ENCODE measurements at places on chromosomes 11 and 22.

- DNase-seq: no peak
These were observed 29.4 kb downstream of the SCN3B start for GRCh38 chr11:123624974-123625373.

GRCh38 chr22:19559324-19559811 lies 35.2 kb upstream of the CLDN5 start:
- DNase-seq: no peak

DNA sequence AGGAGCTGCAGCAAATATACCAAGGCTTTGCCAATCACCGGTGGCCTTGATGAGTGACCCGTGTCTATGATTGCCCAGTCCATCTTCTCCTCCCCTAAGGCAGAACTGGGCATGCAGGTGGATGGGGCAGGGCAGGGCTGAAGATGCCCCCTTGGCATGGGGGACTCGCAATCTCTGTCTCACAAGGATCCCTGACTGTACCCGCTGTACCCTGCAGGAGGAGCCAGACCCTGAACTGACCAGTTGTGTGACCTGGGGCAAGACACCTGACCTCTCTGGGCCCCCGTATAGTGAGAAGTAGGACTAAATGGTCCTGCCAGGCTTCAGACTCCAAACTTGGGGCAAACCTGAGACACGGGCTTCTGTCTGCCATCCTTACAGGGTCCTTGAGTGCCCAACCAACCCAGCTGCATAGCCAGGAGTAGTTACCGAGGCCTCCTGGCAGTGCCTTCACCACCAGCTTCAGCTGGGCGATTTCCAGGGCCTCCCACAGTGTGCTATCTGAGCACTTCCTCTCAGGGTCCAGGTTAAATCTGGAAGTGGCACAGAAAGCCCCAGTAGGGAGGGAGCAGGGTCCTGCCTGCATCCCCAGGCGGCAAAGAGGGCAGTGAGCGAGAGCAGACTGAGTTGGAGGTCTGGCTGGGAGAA lies 6.4 kb upstream of the KCNJ11 start:
- no peak for DNase-seq

- DNase-seq: no peak
These were observed 72.8 kb downstream of the SCUBE1 start for GRCh38 chr22:43270314-43270908.

- no peak for DNase-seq
These were observed 131.7 kb downstream of the GRIA4 start for GRCh38 chr11:105741488-105742020.

- DNase-seq: no peak
These were observed 168.4 kb downstream of the SBF2 start for GRCh38 chr11:10125522-10126133.

DNA sequence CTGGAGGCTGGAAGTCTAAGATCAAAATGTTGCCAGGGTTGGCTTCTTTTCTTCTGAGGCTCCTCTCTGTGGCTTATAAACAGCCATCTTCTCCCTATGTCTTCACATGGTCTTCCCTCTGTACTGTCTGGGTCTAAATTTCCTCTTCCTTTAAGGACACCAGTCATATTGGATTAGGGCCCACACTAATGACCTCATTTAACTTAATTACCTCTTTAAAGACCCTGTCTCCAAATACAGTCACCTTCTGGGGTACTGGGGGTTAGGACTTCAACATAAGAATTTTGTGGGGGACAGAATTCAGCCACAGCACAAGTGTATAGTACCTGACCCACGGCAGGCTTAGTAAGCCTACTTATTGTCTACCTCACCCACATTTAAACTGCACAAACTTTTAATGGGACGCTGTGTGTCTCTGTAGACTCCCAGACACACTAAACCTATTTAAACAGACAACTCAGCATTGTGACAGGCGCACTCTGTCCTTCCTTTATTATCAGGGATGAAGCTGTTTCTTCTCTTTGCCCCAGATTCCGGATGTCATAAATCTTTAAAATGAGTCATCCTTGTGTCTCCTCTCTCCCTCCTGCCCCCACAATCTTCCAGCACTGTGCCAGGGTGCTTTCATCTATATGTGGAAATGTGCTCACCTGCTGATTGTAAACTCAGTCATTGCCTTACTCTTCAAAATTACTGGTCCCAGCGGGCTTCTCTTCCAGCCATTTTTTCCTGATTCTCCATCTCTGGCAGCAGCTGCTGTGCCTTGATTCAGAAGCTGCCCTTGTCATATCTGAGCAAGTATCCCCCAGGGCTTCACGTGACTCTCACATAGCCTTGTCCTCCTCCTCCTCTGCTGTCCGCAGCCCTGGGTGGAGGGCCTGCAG lies 5.4 kb upstream of the MAPK8IP1 start:
- DNase-seq: no peak

- DNase-seq: no peak
These were observed 24.0 kb downstream of the PISD start for GRCh38 chr22:31637891-31638618.

DNA sequence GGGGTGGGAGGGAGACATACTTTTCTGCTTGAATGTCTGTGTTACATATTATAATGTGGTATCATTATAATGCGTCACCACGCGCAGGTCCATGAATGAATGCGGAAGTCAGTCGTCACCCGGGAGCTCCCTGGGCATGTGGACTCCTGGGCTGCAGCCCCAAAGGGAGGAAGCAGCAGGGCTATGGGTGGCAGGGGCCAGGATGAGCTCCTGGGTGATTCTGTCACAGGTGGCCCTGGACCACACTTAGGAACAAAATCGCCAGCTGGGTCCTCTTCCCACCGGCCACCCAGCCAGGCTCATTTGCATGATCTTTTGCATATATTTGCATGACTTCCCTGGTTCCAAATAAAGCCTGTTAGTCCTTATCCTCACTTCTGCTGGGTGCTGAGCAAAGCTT lies 51.2 kb downstream of the KCNJ4 start:
- DNase-seq: no peak

GRCh38 chr22:50635591-50635990 lies 7.6 kb upstream of the ARSA start:
- no peak for DNase-seq

GRCh38 chr11:48182860-48183526 lies 33.6 kb upstream of the OR4B1 start:
- no peak for DNase-seq

- DNase-seq: no peak
These were observed 104.3 kb downstream of the GAB2 start for GRCh38 chr11:78313181-78313795.

- no peak for DNase-seq
These were observed 29.1 kb downstream of the SERPIND1 start for GRCh38 chr22:20802922-20803553.

DNA sequence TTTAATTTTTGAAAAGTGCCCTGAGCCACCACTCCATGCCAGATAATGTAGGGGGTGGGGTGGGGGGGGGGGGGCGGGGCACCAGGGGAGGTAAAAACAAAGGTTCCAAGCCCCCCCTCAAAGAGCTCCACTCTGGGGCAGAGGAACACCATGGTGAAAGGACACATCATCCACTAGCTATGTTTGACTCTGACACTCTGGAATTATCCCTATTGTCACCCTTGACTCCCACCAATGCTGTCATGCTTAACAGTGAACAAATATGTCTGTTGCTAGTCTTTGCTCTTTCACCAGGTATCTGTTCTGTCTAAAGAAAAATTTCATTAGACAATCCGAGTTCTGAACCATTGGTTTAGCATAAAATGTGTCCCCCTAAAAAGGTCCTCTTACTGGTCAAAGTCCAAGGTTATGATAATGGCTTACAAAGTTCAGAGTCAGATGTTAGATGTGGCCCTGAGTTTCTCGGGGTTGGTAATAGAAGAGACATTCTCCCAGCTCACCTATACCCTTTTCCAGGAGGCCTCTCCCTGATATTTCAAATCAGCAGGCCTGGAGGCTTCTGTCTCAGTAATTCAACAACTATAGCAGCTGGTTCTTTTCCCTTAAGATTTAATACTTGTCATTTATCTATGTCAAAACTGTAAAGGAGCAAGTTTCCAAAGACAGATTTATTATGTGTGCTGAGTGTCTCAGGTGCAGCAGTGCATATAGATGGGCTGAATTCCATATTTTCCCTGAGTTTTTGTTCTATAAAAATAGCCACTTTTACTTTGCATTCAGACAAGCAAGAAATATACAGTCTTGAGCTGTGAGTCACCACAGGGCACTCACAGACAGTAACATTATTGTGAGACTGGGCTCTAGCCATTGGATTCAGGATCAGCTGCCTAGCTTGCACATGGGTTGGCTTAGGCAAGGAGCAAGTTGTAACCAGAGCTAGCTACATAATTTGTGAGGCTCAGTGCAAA lies 174.1 kb downstream of the CSNK2A3 start:
- DNase-seq: no peak

DNA sequence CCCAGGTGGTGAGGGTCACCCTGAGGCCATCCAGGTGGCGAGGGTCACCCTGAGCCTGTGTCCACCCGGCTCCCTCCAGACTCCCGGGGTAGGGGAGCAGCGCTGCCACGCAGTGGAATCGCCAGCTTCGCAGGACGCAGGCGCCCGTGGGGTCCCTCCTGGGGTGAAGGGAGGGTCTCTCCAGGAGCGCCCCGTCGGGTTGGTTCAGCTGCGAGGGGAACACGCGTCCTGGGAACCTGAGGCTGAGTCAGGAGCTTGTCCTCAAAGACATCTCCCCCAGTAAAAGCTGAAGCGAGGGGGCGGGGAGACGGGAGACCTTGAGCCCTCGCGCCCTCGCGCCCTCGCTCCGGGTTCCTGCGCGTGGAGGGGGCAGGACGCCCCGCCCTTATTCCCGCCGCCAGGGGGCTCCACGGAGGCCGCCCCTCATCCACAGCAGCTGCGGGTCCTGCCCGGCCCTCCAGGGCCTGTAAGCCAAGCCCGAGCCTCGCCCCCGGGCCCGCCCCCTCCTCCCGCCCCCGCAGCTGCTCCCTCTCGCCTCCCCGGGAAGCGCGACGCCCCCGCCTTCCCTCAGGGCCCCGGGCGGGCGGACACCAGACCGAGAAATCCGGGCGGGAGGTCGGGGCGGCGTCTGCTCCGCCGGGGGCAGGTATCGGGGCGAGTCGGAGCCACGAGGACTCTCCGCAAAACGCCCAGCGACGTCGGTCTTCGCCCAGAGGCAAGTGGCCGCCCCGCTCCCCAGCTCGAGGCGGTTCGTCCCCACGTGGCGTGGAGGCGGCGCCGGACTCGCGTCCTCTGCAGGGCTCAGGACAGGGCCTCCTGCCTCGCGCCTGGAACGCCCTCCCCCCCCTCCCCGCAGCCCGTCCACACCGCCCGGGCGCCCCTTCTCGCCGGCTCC lies 22.8 kb downstream of the PIM3 start:
- no peak for DNase-seq

GRCh38 chr22:17149076-17149815 lies 9.8 kb downstream of the HDHD5 start:
- DNase-seq: no peak

DNA sequence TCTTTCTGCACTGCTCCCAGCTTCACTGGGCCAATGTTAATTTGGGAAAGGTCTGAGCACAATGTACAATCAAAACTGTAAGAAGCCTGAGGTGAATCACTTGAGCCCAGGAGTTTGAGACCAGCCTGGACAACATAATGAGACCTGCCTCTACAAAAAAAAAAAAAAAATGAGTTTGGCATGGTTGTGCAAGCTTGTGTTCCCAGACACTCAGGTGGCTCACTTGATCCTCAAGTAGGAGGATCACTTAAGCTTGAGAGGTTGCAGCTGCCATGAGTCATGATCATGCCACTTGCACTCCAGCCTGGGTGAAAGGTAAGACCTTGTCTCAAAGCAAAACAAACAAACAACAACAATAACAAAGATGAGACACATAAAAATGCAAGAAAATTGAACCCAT lies 38.6 kb upstream of the SC5D start:
- DNase-seq: no peak

- DNase-seq: no peak
These were observed 458.8 kb downstream of the BUD13 start for GRCh38 chr11:116314006-116314405.

DNA sequence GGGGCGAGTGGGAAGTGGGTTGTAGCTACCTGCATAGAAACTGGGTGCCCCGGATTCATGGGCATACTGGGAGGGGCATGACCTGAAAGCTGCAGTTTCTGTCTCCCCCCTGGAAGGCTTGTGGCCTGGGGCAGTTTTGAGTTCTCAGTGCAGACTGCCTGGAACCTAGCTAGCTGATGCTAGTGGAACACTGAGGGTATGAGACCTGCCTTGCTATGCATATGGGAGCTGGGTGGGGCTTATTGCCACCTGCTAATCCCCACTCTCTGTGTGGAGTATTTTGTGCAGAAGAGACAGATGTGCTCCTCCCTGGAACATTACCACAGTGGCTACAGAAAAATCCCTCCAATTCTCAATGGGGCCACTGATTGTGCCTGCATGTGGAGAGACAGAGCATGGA lies 11.7 kb upstream of the OR56B4 start:
- DNase-seq: no peak

DNA sequence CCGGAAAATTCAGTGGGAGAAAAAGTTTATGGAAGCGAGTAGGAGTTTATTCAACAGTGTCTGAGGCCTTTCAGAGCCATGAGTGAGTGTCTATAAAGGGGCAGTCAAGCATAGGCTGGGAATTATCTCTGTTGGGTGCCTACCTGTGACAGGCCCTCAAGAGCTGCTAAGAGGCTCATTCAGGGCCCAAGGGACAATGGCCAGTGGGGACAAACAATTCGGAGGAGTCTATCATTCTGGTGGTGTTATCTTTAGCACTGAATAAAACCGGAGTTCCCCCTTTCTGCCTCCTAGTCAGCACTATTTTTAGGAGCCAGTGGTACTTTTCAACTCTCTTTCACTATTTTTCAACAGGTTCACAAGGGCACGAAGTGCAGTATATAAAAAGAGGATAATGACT lies 89.5 kb upstream of the HTATIP2 start:
- DNase-seq: no peak

- DNase-seq: no peak
These were observed 143.1 kb upstream of the CARD18 start for GRCh38 chr11:105282658-105283057.

DNA sequence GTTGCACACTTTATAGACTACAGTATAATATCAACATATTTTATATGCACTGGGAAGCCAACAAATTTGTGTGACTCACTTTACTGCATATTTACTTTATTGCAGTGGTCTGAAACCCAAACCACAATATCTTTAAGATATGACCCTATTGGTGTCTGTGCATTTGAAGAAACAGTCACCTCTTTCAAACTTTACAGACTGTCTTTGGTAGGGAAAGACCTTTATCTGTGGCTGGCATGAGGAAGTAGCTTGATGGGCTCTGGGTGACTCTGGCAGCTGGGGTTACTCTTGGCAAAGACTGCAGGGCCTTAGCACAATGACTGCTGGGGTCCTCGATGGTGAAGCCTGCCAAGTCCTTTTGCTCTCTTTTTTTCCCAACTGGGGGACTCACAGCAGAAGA lies 21.3 kb upstream of the ABTB2 start:
- no peak for DNase-seq

GRCh38 chr22:37692627-37693285 lies 4.1 kb upstream of the TRIOBP start:
- DNase-seq: no peak

DNA sequence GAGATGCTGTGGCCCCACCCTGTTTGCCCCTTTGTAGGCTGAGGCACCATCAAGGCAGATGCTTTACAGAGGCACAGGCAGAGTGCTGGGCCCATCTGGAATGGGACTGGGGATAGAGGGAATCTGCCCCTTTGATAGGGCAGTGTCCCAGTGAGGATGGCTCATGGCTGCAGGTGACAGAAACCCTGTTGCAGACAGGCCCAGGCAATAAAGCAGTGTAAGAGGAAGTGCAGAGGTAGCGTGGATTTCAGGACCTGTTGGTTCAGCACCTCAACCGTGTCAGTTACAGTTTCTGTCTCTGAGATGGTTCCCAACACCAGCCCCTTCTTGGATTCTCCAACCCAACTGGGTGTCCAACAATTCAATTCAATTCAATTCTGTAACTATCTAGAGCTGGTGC lies 25.1 kb downstream of the PRDM11 start:
- DNase-seq: no peak
